Effector memory CD4-positive, alpha-beta T cell (primary cell): ENCODE measurements at places on chromosomes 11 and 22.

GRCh38 chr22:17381192-17381913 lies 12.1 kb downstream of the CECR2 start:
- no peak for DNase-seq

DNA sequence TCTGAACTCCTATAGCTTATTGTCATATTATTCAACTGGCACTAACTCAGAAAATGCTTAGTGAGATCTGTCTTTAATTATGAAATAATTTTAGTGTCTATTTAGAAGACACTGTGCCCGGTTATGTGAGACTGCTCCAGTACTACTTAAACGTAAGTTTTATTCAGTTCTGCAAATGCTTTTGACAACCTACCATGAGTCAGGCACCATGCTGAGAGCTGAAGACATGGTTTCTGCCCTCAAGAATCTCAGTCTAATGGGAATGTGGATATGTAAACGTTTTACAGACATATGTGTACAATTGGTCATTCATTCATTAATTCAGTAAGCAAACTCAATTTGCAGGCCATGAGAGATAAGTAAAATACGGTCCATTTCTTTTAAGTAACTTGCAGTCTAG lies 40.0 kb downstream of the DCUN1D5 start:
- DNase-seq: no peak

GRCh38 chr11:41134971-41135370 lies 324.5 kb downstream of the LRRC4C start:
- no peak for DNase-seq

DNA sequence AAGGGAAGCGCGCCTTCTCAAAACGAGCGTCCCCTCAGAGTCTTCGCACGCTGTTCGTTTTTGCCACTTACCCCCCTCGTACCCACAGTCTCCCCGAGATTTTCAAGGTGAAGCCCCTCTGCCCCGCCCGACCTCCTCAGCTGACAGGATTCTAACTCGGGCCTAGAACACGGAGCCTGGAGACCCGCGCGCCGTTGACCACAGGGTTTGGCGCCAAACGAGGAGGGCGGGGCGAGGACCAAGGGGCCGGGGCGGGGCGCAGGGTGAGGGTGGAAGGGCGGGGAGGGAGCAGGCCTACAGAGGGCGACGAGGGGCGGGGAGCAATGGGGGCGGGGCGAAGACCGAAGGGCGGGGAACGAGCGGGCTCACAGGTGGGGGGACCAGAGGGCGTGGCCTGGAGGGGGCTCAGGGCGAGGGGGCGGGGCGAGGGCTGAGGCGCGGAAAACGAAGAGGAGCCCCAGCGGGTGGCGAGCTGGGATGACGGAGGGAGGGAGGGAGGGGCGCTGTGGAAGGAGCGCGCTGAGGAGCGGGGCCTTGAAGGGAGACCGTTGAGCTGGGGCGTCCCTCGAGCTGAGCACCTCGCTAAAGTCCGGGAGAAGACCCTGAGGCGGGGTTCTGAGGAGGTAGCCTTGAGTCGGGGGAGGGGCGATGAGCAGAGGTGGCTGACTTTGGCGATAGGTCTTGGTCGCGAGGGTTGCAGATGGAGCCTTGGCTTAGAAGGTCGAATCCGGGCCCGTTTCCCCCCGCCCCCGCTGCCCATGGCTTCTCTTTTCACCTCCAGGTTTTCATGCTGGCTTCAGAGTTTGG lies at the start of gene DMC1:
Gene DMC1, minus strand, starts transcription at position 212 of the 807 bp plus-strand sequence. CDS start 1,927 bp downstream, outside the sequence.
- peak; percentile 95 for DNase-seq

DNA sequence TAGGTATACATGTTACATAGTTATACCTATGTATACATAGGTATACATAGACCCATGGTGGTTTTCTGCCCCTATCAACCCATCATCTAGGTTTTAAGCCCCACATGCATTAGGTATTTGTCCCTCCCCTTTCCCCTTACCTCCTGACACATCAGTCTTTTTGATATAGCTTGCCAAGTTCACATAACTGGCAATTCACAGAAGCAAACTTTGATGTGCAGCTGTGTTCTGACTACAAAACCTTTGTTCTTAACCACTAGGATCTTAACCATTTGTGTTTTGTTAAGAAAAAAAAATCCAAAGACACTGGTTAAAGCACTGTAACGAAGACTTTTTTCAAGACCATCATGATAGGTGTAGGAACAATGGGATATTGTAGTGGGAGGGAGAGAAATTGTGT lies 42.9 kb upstream of the SLC5A1 start:
- no peak for DNase-seq
